Uterus (tissue), 4 donors: ENCODE measurements at places on chromosomes 5 and 9. TPM values are rescaled to one million over a fixed set of nuclear protein-coding genes. Genes with fewer than 3 reads are reported as not detected.

Gene APBA1
- 6.5 TPM for total RNA-seq

Gene MLANA
- not detected for total RNA-seq

Gene ACOT12
- total RNA-seq = not detected

Gene GABRA1
- not detected for total RNA-seq

Gene SPATA31D4
- not detected for total RNA-seq

Gene SPINK4
- not detected for total RNA-seq

Gene CNTLN
- total RNA-seq = 25.1 TPM

Gene KCNN2
- 1.8 TPM for total RNA-seq
